ENCODE measurements at places on chromosomes 3 and 15.

GRCh38 chr3:58236527-58237237, 910 bp upstream of the ABHD6 start:
- DNase-seq: no peak

DNA sequence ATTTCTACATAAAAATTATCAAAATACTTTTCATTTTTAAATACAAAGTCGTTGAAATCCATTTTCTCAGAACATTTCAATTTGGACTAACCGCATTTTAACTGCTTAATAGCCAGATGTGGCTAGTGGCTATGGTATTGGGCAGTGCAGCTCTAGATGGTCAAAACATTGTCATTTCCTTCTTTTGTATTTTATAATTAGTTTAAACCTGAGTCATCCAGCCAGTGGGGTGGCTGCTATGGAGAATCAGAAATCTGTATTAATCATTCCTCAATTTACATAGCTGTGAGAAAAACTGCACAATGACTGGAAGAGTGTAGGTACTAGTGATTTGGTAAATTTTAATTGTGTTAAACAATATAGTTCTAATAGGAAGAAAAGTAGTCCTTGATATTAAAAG, 245.3 kb downstream of the PDZRN3 start:
- no peak for DNase-seq

DNA sequence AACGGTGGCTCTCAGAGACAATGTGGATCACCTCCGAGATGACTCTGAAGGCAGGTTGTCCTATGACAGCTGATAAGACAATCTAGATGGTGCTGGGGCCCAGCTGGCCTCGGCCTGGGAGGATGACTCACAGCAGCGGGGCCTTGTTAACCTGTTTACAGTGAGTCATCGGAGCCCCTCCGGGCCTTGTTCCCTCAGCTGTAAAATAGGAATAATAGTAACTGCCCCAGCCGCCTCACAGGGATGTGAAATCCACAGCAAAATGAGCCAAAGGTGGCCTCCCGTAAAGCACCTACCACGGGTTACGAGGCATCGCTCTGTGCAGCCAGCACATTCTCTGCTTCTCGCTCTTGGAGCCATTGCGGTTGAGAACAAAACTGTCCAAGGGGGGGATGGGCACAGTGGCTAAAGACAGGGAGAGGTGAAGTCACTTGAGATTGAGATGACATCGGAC, 88.6 kb upstream of the RASGRF1 start:
- no peak for DNase-seq

- DNase-seq: no peak
Observed at GRCh38 chr3:10529809-10530208, 24.4 kb upstream of the ATP2B2 start.

- DNase-seq: no peak
Observed at GRCh38 chr15:55915876-55916567, 77.4 kb downstream of the NEDD4 start.
